ENCODE measurements at places on chromosomes 5 and 9.

- H3K27me3 ChIP-seq: no peaks in the 10 kb centered on the region
- no peak overlapping the region for H3K4me3 ChIP-seq
- no peaks in the 10 kb centered on the region for H3K36me3 ChIP-seq
- no peak for DNase-seq
Measured at GRCh38 chr5:141479776-141480175, 4.0 kb downstream of the PCDHGC3 start.

- no peaks in the 10 kb centered on the region for H3K36me3 ChIP-seq
- no peaks in the 10 kb centered on the region for H3K4me1 ChIP-seq
- DNase-seq: no peak
- H3K4me3 ChIP-seq: no peak overlapping the region
- no peak overlapping the region for H3K27ac ChIP-seq
Measured at GRCh38 chr9:115992834-115993233, 160.8 kb upstream of the PAPPA start.

GRCh38 chr5:141807329-141807728 is 70.9 kb downstream of the PCDH1 start:
- no peaks in the 10 kb centered on the region for H3K36me3 ChIP-seq
- no peak overlapping the region for H3K27ac ChIP-seq
- no peaks in the 10 kb centered on the region for H3K27me3 ChIP-seq
- no peaks in the 10 kb centered on the region for H3K4me1 ChIP-seq

DNA sequence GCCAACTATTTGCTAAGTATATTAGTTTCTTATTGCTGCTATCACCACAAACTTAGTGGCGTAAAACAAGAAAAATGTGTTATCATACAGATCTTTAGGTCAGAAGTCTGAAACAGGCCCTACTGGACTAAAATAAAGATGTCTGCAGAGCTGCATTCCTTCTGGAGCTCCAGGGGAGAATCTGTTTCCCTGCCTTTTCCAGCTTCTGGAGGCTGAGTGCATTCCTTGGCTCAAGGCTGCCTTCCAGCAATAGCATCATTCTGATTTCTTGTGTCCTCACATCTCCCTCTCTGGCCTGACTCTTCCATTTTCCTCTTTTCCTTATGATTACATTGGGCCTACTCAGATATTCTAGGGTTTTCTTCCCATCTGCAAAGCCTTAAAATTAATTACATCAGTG is 15.9 kb downstream of the MAN2A1 start:
- H3K4me3 ChIP-seq: no peak overlapping the region
- no peaks in the 10 kb centered on the region for H3K36me3 ChIP-seq
- H3K4me1 ChIP-seq: no peaks in the 10 kb centered on the region
- no peak overlapping the region for H3K27ac ChIP-seq
- no peaks in the 10 kb centered on the region for H3K27me3 ChIP-seq

DNA sequence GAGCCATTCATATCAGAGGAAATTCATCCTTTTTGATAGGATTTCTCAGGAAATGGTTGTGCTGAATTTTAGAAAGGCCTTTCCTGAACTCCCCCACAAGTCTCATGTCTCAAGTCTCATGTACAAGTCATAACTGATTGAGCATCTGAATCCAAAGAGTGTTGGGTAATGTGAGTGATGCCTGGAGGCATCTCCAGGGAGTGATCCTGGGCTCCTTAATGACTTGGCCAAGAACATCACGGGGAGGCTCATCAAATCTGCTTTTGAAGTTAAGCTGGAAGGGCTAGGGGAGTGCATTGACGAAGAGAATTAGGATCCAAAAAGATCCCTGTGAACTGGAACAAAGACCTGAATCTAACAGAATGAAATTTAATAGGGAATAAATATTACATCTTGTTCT is 79.2 kb downstream of the MAST4 start:
- no peaks in the 10 kb centered on the region for H3K36me3 ChIP-seq
- no peak overlapping the region for H3K4me3 ChIP-seq
- no peaks in the 10 kb centered on the region for H3K27me3 ChIP-seq
- no peak for DNase-seq
- no peaks in the 10 kb centered on the region for H3K4me1 ChIP-seq
- H3K27ac ChIP-seq: no peak overlapping the region

- H3K4me1 ChIP-seq: no peaks in the 10 kb centered on the region
- no peaks in the 10 kb centered on the region for H3K36me3 ChIP-seq
- no peak overlapping the region for H3K27ac ChIP-seq
- no peak overlapping the region for H3K4me3 ChIP-seq
- DNase-seq: no peak
Measured at GRCh38 chr9:124208571-124208970, 49.2 kb upstream of the NEK6 start.

DNA sequence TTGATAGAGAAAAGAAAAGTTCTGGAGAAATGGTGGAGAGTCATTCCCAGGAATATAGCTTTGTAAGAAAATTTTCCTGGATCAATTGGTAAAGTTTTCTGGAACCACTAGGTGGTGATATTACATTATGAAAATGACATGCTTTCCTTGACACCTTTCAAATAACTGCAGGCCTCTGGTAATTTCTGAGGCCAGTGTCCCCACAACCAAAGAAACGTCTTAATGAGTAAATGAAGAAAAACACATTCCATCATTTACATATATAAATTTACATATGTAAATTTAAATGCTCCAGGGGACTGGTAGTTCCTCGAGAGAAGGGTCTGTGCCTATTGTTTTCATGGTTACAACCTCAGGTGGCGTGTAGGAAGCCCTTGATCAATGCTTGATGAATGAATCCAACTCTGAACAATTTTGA is 17.2 kb upstream of the RGS3 start:
- no peak overlapping the region for H3K27ac ChIP-seq
- H3K36me3 ChIP-seq: no peaks in the 10 kb centered on the region
- H3K4me1 ChIP-seq: peaks cover 5% of the 10 kb centered on the region
- H3K4me3 ChIP-seq: no peak overlapping the region

DNA sequence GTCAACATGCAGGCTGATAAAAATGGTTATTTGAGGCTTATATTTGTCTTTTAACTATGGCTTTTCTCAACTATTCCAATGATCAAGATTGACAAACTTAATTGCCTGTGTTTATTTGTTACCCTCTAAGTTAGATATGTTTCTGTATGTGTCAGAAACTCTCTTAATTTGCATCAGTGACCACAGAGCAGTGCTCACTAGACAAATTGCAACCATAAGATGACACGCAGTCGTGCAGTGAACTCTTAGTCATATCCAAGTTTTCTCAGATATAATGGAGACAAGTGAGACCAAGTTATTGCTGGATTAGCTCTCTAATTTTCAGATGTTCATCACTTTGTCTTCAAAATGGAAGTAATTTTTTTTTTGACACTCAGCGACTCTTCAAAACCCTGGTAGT is 342.2 kb upstream of the RFX3 start:
- peaks cover 17% of the 10 kb centered on the region for H3K4me1 ChIP-seq
- H3K4me3 ChIP-seq: no peak overlapping the region
- no peaks in the 10 kb centered on the region for H3K27me3 ChIP-seq
- no peak for DNase-seq

DNA sequence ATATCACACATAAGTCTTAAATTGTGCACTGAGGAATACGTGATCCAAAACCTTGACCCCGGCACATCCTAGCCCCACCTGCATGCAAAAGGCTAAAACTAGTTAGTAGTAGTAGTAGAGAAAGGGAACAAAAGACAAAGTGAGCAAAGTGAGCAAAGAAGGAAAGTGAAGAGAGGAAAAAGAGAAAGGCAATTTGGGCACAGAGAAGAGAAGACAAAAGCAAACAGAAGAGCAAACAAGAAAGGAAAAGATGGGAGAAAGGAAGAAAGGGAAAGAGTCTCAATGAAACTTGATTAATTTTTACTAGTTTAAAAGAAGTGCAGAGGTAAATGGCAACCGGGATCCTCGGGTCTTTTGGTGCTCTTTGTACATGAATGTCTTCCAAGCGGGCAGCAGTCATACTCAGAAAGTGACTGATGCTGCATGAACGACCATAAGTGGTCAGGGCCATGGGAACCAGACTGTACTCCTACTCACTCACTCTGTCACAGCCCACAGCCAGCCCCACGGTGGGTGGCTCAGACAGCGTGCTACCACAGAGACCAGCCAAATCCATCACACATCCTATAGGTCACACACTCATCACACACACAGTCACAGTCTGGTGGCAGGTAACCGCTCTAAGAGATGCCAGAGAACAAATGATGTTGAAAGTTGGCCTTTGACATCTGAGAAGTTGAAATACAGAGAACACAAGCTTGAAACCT is 203.9 kb downstream of the FBN2 start:
- no peak for DNase-seq
- no peaks in the 10 kb centered on the region for H3K4me1 ChIP-seq
- H3K36me3 ChIP-seq: no peaks in the 10 kb centered on the region
- no peaks in the 10 kb centered on the region for H3K27me3 ChIP-seq
- no peak overlapping the region for H3K4me3 ChIP-seq
- no peak overlapping the region for H3K27ac ChIP-seq
